CD4-positive, alpha-beta T cell treated with Interferon alpha-2 for 1 hour (primary cell): ENCODE measurements at places on chromosomes 16 and 17.

DNA sequence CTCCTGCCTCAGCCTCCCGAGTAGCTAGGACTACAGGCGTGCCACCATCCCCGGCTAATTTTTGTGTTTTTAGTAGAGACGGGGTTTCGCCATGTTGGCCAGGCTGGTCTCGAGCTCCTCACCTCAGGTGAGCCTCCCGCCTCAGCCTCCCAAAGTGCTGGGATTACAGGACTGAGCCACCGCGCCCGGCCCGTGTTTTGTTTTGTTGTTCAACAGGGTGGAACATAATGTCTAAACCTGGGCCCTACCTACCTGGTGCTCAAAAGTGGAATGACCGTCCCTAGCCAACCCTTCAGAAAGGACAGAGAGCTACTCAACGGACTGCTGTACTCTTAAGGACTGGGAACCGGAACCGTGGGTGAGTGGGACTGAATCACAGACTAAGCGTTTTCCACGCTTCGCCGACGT lies 772 bp upstream of the KIF22 start:
- no peak for DNase-seq

GRCh38 chr17:19686400-19687090 lies 29.8 kb downstream of the SLC47A2 start:
- no peak for DNase-seq

DNA sequence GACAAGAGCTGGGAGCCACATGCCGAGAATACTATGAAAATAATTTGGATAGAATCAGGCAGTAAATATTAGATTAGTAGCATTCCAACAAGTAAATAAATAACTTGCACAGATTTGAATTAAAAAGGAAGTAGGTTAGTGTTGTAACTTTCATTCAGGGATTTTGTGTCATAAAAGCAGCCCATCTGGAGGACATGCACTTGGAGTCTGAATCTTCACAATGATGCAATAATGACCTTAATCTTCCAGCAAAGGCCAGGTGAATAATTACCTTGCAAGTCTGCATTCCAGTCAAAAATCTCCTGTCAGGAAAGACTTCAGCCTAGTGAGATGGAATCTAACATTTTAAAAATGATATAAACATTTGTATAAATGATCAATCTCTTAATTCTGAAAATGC lies 518.1 kb downstream of the KCNJ2 start:
- DNase-seq, result no peak

DNA sequence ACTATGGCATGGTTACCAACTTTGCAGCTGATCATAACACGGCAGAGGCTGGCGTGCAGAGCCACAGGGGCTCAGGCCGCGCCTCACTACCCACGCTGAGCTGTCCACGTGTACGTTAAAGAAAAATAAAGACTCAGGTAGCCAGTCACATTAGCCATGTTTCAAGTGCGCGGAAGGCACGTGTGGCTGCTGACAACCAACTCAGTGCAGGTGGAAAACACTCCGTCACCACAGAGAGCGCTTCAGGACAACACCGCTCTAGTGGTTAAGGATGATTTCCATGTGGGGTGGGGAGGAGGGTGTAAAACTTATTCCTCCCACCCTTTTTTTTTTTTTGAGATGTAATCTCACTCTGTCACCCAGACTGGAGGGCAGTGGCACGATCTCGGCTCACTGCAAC lies 33.8 kb downstream of the ZCCHC14 start:
- DNase-seq, result no peak

DNA sequence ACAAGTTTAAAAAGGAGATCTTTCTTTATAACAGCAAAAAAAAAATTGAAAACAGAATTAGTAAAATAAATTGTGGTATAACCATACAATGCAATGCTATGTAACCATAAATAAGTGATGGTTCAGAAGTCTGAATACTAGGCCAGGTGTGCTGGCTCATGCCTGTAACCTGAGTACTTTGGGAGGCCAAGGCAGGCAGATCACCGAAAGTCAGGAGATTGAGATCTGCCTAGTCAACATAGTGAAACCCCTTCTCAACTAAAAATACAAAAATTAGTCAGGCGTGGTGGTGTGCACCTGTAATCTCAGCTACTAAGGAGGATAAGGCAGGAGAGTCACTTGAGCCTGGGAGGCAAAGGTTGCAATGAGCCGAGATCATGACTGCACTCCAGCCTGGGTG lies 34.6 kb downstream of the CCT6B start:
- no peak for DNase-seq

GRCh38 chr16:4136229-4136813 lies 20.1 kb upstream of the ADCY9 start:
- no peak for DNase-seq

DNA sequence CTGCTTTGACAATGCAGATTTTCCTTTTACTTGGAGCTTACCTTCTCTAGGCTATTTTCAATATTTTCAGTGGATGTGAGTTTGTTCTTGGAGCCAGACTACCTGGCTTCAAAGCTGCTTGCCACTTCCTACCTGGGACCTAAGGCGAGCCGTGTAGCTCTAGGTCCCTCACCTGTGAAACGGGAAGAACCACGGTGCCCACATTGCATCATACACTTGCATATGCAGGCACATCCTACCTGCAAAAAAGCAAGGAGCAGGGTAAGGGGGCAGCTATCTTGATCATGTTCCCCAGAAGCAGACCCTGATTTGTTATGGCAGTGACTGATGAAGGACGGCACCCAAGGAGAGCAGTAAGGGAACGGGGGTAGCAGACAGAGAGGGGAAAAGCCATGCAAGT lies 27.0 kb upstream of the MPRIP start:
- DNase-seq, result no peak
